ENCODE measurements at places on chromosomes 11 and 22.
A peak's percentile ranks its signal among the peaks of the same experiment; 100 is the strongest.

DNA sequence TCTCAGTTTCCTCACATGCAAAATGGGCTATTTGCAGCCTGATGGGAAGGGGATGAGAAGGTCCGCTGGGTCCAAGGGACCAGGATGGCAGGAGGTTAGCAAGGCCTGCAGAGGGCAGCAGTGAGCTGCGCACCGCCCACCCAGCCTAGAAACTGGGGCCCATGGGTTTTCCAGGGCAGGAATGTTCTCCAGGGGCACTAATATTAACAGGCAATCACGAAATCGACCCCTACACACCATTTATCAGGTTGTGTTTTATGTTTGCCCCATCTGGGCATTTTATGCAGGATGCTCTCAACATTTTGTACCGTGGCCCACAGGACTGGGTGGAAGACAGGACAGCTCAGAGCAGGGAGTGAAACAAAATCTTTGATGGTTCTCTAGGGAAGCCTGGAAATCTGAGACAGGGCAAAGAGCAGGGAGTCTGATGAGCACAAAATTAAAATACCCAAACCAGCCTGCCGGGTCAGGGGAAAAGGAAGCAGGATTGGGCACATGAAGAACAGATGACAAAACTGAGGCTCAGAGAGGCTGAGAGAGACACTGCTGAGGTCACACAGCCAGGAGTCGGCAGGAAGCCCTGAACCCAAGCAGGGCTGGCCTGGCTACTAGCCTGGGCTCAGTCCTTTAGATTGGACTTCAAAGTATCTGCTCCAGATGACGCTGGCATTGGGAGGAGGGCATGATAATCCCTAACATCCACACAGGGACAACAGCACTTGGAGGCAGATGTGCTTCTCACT is 1.6 kb upstream of the BCR start:
- peak; percentile 56 for DNase-seq

- DNase-seq = no peak
These were observed 78.4 kb downstream of the MUC15 start for GRCh38 chr11:26493616-26494015.

DNA sequence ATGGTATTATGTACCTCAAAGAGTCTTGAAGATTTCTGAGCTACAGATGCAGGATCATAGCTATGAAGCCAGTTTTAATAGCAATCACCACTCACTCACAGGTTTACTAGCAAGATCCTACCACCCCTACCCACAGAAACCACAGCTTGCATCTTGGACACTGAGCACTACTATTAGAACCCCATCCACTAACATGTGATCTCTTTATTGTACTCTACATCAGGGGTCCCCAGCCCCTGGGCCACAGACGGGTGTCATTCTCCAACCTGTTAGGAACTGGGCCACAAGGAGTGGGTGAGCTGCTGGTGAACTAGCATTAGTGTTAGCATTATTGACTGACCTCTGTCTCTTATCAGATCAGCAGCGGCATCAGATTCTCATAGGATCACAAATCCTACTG is 844.8 kb upstream of the CHORDC1 start:
- no peak for DNase-seq

- no peak for DNase-seq
These were observed 4.3 kb upstream of the OR51V1 start for GRCh38 chr11:5204787-5205186.

DNA sequence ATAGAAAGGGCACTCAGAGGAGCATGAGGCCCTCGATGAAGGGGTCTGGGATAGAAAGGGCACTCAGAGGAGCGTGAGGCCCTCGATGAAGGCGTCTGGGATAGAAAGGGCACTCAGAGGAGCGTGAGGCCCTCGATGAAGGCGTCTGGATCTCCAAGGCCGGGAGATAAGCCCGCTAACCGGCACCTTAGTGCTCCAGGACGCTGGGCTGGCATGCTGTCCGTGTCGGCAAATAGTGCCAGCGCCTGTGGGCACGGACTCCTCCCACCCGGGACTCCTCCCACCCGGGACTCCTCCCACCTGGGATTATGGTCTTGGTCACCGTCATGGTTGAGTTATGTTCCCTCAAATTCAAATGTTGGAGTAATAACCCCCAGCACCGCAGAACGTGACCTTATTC is 725.3 kb downstream of the BRD1 start:
- DNase-seq = no peak

DNA sequence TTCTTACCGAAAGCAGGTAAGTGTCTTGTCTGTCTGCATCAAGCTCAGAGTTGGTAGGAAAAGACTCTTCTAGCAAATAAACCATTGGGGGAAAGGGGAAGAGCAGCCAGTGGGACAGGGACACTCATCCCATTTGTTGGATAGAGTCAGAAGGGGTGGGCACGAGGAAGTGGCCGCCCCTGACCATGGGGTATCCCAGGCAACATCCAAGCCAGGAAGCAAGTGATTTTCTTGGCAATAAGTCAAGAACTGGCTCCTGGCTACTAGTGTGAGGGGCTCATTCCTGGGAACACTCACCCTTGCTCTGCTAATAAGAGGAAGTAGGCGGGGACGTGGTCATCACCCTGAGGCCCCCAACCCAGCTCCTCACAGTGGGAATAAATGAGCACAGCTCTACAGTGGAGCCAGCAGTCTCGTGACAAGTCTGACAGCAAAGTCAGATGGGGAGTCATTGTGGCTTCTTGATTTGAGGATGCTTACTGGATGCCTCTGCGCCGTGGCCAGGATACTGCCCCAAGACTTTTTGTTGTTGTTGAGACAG is 6.7 kb downstream of the SLC25A18 start:
- no peak for DNase-seq
